ENCODE measurements at places on chromosomes 11 and 22. TPM values are rescaled to one million over a fixed set of nuclear protein-coding genes. Genes with fewer than 3 reads are reported as not detected.

The PHOX2A gene
- total RNA-seq = not detected

The FAM111B gene
- total RNA-seq = 12.2 TPM

The KLHDC7B gene
- 0.32 TPM for total RNA-seq

The ANO9 gene
- total RNA-seq = not detected

The PAX6 gene
- total RNA-seq = not detected

The TBX10 gene
- not detected for total RNA-seq

The OLFML1 gene
- total RNA-seq = 1.9 TPM

The SBF2 gene
- total RNA-seq = 35.0 TPM
